ENCODE measurements at places on chromosomes 1 and 21.

- DNase-seq: no peak
Measured at GRCh38 chr1:116521186-116521585, 49.6 kb downstream of the CD58 start.

DNA sequence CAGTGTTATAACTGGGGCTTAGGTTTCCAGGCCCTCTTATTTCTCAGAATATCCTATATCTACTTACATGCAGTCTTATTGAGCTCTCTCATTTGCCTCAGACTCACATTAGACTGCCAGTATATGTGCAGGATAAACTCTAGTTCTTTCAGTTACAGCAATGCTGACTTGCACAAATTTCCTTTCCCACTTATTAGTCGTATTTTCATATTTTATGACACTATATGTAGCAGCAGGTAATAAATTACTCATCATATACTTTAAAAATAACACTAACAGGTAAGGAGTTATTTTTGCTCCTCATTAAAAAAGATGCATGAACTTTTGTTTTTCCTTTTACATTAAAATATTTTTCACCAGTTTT, 65.7 kb downstream of the GADD45A start:
- no peak for DNase-seq

DNA sequence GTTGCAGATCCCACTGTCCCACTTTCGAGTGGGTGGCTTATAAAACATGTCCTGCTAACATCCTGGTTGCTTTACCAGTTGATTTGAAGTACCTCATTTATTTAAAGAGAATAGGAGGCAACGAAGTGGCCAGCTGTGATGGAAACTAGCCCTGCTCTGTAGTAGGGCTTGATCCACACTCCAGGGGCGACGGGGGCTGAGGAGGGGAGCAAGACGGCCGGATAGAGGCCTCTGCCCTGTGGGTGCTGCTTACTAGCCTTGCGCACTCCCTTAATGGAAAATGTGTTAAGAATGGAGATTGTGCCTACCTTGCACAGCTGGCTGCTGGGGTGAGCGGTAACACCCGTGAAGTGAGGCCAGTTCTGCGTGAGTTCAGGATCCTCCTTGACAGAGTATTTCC, 41.1 kb upstream of the PWP2 start:
- no peak for DNase-seq

GRCh38 chr1:41364442-41365319, 3.4 kb downstream of the FOXO6 start:
- DNase-seq: no peak

DNA sequence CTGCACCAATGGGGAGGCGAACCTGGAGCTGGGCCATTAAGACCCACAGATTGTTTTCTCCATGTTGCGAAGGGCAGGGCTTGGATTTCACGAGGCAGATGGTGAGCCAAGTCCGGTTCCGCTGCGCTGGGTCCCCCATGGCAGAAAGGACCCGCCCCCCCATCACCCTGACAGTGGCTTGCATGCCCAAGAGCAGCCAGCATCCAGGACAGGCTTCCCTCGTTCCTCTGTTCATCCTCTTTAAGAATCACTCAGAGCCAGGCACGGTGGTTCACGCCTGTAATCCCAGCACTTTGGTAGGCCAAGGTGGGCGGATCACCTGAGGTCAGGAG, 15.8 kb upstream of the NPHP4 start:
- DNase-seq: no peak

DNA sequence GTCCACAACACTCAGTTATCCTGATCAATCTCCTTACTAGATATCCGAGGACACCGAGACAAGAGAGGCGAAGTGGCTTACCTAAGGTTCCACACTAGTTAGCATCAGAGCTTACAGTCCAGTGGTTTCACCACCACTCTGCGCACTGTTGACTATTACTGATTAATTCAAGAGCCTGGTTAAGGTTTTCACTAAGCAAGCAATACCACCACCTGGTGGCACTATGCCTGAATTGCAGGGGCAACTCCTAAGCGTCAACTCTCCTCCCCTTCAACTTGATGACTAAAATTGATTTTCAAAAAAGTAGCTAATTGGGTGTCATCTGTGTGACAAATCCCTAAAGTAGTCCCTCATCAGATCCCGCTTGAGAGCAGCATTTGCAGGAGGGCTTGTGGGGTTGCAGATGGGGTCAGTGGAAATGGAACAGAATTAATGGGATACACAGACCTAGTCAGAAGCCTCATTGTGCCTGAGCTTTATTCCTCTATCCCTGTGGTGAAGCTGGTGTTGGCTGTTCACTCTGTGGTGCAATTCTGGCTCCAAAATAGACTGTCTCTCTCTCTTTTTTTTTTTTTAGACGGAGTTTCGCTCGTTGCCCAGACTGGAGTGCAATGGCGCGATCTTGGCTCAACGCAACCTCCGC, 9.1 kb downstream of the TTC22 start:
- no peak for DNase-seq

GRCh38 chr21:29641001-29641634, 298.7 kb downstream of the GRIK1 start:
- DNase-seq: no peak

DNA sequence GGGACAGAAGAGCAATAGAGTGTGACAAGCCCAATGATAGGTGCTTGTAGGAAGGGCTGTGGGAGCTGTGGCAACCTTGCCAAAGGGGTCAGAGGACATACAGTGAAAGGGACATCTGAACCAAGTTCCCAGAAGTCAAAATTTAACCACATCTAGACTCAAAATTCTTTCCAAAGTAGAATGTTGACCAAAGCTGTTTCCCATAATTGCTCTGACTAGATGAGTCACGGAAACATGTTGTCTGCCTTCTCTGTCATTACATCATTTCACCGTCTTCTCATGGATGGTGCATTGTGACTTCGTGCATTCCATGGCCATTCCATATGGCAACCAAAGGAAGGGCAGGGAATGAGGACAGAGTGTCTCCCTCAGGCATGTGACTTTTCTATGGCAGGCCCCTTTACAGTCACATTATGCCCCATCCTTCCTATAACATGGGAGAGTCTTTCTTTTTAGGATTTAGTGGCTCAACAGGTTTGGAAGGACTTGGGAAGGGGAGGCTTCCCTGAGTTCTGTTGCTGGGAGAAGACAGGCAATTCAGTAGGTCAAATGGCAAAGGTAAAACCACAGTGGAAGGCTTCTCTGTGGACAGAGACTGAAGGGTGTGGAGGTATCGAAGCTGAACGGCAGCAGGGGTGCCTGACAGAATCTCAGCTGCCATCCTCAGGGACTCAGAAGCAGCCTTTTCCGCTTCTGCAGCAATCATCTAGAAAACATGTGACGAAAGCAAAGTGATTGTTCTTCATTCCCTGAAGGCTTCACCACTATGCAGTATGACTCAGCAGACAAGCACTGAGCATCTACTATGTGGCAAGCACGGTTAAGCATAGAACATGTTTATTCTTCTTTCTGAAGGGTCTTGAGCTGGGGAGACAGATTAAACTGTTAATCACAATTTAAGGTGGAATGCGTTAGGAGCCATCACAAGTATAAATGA, 24.7 kb downstream of the NPHS2 start:
- DNase-seq: no peak

DNA sequence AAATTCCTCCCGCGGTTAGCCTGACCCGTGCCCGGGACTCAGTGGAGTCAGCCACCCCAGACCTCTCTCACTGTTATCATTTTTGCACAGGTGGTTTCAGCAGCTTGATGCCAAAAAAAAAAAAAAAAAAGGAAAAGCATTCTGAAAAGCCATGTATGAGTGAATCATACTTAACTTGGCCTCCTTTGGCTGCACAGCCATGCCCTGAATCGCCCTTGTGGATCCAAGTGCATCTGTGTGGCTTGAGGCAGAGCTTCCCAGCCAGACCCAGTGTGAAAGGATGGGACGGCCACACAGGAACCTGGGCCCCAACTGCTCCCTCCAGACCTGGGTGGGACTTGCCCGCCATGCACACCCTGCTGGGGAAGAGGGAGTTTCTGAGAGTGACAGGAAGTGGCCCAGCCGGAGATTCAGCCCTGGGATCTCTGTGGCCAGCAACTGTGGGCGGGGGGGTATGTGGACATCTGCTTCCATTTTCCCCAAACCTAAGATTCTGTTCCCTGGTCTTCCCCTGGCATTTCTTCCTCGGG, 8.6 kb downstream of the YBEY start:
- DNase-seq: no peak

- no peak for DNase-seq
Measured at GRCh38 chr1:152933196-152933595, 13.8 kb upstream of the SPRR5 start.

- DNase-seq: no peak
Measured at GRCh38 chr1:236204039-236204438, 61.7 kb downstream of the GPR137B start.

DNA sequence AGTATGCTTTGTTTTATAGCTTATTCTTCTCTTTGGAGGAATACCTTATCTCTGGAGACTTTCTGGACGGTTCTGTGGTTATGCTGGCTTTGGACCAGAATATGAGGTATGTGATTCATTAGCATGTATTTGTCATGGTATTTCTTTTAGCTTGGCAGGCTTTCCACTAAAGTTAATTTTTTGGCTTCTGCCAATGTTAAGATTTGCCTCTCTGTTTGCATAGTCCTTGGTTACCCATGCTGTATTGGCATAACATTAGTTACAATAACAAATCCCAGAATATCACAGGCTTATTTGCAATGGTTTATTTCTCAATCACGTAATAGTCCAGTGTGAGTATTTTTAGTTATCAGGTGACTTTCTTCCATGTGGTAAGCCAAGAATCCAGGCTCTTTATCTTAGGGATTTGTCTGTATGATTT, 9.7 kb downstream of the ZMPSTE24 start:
- no peak for DNase-seq

GRCh38 chr1:30446508-30446907, 276.9 kb downstream of the MATN1 start:
- no peak for DNase-seq

DNA sequence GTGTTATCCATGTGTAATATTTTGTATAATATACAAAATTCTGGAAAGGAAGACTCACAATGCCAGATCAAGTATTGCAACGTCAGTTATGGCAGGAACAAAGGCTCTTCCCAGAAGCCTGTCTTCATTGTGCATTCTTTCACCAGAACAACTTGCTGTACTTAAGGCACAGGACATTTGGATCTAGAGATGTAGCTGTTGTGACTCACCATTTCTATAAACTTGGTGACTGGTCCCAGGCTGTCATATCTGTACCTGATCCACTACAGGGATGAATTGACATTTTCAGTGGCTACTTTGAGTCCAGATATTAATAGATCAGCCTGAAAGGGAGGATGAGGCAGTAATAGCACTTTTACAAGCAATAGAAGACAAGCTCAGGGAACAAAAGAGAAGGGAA, 299.8 kb downstream of the DISC1 start:
- DNase-seq: no peak

GRCh38 chr1:89254658-89255287, 17.9 kb downstream of the GBP5 start:
- no peak for DNase-seq

DNA sequence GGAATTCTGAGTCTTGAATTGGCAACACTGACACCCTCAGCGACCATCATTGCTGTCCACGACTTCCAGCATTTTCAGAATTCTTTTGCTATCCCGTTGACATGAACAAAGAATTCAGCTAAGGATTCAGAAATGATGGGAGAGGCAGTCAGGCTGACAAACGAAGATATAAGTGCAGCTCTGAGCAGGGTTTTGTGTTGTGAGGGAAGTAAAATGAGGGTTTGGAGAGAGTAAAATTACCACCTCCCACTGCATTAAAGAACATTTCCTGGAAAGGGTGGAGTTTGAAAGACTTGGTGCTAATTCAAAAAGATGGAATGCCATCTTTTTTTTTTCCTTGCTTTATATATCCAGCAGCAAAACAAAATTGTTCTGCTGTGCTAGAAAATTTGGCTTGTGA, 4.9 kb upstream of the ELK4 start:
- DNase-seq: no peak

DNA sequence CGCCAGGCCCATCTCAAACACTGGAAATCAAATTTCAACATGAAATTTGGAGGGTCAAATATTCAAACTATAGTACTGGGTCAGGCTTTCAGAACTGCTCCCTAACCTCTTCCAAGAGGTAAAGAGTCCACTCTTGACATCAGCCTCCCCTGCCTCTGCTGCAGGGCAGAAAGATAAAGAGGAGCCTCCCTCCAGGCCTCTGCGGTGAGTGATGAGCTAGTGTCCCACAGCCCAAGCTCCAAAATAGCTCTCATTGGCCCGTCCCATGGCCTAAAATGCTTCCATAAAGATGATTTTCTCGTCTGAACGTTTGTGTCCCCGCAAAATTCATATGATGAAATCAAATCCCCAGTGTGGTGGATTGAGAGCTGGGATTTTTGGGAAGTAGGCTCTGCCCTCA, 33.7 kb upstream of the CCSAP start:
- no peak for DNase-seq

DNA sequence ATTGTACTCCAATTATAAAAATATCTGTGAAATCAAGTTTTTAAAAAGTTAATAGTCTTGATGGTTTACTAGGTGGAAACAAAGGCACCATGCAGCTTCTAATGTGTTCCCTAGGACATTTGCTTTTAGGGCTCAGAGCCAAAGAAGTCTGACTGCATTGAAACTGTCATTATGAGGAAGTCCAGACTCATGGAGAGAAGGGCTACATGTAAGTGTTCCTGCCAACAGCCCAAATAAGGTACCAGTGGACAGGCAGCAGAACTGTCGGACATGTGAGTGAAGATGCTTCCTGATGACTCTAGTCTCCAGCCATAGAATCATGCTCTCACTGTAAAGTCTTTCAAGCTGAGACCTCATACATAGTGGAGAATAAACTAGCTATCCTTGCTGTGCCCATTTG, 287.6 kb downstream of the AKT3 start:
- no peak for DNase-seq

GRCh38 chr21:46194374-46195334, 10.4 kb upstream of the SPATC1L start:
- DNase-seq: no peak

- DNase-seq: no peak
Measured at GRCh38 chr1:110454328-110454727, 3.4 kb downstream of the PROK1 start.
